SK-N-SH (cell line): ENCODE measurements at places on chromosomes 2 and 18.

GRCh38 chr2:232292395-232293154 is 86.0 kb upstream of the ALPP start:
- peak; percentile 25 for DNase-seq

- DNase-seq = no peak
These were observed 1195.9 kb upstream of the CHAC2 start for GRCh38 chr2:52571380-52572347.

DNA sequence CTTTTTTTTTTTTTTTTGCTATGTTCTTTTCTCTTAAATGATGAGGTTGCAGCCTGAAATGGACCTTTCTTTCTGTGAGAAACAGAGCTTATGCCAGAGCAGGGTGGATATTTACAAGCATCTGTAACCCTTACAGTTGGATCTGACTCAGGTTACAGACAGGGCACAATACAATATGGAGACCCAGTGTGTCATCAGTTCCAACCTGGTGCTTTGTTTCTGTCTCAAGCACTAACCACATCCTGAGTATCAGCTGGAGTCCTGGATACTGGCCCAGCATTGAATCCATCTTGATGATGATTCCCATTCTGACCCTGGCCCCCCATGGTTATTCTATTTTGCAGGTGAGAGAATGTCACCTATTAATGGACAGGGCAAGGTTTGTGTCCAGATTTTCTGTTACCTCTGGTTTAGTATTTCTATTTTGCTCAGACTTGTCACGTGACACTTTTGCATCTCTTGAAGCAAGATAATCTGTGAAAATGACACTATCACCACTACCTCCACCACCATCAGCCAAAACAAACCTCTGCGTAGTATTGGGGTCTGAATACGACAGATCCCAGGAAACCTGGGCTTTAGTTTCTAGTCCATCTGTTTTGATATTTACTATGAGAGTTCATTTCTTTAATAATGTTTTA is 174.0 kb downstream of the CCDC85A start:
- DNase-seq = no peak

DNA sequence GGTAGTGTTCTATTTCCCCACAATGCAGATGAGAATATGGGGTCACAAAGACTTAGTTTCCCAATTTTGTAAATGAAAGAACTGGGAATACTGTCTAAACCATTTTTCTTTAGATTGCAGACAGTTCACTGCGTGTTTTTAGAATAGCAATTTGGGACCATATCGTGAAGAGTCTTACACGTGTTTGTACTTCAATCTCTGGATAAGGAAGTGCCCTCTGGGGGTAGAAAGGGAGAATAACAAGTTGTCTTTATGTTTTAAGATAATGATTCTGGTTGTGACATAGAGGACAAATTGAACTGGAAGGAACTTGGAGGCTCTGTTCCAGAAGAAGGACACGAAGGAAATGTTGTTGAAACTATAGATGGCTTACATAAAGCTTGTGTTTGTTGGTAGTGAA is 457.7 kb downstream of the CBLN2 start:
- DNase-seq = no peak

DNA sequence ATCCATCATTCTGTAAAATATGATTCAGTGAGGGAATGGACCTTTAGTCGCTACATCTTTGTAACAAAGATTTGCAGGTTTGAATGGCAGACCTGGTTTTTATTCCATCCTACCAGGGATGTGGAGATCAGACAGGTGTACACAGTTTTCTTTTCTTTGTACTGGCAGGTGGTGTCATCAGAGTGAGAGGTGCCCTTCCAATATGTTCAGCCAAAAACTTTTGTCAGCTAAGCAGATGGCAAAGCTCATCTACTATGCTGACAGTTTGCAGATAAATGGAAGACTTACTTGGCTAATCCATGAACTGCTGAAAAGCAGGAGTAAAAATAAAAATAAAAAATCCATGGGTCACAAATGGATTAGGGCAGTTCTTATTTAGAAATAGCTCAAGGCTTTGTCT is 185.5 kb upstream of the DOK6 start:
- DNase-seq = no peak

DNA sequence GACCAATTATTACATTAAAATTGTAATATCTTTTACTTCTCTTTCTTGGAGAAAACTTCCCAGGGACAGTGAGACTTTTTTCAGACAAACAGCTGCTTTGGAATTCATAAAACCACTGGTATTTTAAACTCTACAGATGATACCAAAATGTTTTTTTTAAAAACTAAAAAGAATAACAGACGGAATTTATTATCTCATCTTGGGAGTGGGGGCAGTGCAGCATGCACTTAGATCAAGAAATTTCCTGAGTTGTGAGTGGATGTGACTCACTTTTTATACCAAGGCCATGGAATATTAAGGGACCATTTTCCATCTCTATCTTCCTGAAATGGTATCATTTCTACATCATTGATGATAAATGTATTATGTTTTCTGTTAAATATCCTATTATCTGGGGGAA is 422.8 kb upstream of the HNRNPA3 start:
- DNase-seq = no peak

- DNase-seq = no peak
These were observed 1395.6 kb downstream of the SUCLG1 start for GRCh38 chr2:83063511-83063910.

- DNase-seq = no peak
These were observed 298.3 kb downstream of the ICOS start for GRCh38 chr2:204234879-204235278.

DNA sequence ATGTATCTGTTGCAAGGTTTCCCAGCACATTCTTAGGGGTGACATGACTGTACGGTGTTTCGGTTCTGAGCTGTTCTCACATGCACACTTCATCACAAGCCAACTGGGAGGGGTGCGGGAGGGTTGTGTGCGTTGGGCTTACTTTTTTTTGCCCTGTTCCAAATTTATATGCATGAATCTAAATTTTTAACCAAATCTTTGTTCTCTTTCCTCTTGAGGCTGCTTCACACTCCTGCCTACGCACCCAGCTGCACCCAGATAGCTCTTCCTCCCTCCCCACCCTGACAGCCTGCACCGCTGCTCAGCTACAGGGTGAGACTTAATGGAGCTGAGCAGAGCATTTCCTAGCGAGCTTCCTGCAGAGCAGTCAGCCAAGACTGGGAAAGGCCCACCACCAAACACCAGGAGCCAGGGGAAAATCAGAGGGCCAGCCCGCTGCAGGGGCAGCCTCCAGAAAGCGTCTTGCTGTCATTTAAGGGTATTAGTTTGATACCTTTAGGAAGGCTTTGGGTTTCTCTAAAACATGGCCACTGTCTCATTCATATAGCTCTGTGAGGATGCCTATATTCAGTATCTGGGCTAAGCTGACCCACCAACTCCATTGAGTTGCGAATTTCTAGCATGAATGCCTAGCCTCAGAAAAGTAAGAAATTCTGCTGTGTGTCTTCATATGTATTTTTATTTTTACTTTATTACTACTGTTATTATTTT is 84.5 kb downstream of the POU3F3 start:
- DNase-seq = no peak

DNA sequence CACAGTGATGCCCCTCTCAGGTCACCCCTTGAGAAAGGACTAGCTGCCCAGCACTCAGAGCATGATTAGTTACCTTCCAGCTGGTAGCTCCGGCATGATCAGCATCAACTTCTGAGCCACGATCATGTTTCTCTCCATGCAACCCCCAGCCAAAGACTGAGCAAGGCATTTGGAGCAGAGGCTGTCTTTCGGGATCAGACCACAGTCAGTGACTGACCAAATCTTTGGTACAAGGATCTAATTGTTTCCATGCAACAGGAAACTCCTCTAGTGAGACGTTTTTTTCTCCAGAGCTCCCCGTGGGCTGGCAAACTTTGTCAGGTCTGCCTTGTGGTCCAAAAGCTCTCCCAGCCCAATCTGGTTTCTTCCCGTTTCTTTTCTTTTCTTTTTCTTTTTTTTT is 244.3 kb downstream of the METTL4 start:
- no peak for DNase-seq

- no peak for DNase-seq
These were observed 5.0 kb downstream of the CNDP1 start for GRCh38 chr18:74539289-74539688.

DNA sequence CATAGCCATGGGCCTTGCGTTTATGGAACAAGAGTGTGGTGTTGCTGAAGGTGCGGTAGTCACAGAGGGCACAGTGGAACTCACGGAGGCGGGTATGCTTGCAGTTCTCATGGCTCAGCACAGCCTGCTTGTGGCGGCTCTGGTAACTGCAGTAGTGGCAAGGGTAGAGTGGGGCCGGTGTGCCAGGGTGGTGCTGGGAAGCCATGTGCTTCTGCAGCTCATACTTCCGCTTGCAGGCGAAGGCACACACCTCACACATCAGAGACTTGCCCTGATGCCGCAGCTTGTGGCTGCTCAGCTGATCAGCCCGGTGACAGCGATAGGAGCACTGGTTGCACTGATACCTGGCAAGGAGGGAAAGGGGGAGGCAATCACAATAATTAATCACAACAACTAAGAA is 14.7 kb downstream of the ZNF142 start:
- DNase-seq = no peak

- DNase-seq = no peak
These were observed 46.3 kb downstream of the TCF7L1 start for GRCh38 chr2:85179541-85179940.

DNA sequence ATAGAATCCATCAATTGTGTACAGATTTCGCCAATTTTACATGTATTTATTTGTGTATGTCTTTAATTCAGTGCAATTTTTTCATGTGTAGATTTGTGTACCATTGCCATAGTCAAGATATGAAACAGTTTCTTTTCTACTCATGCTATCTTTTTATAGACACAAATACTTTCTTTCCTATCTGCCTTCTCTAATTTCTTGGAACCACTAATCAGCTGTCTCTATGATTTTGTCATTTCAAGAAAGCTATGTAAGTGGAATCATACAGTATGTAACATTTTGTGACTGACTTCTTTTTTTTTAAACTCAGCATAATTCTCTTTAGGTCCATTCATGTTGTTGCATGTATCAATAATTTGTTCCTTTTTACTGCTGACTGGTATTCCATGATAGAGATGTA is 33.3 kb downstream of the KIAA1328 start:
- no peak for DNase-seq

DNA sequence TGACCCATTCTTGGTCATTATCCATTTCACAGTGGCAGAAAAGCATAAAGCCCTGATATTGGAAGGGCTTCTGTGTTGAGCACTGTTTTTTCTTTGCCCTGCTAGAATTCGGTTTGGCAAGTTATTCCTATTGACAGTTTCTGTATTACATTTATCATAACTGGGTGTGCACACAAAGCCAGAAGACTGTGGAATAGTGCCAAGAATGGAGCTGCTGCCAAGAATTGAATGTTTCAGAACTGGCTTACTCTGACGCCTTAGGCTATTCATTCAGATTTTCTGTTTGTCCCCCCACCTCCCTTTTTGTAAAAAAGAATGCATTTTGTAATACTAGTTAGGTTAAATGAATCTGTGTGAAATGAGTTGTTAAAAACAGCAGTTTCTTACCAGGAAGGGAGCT is 12.7 kb downstream of the KDM3A start:
- DNase-seq = no peak

- no peak for DNase-seq
These were observed 34.5 kb upstream of the CCDC93 start for GRCh38 chr2:118048401-118048800.

- peak; percentile 38 for DNase-seq
These were observed 209.4 kb upstream of the CXCR4 start for GRCh38 chr2:136327162-136327852.

DNA sequence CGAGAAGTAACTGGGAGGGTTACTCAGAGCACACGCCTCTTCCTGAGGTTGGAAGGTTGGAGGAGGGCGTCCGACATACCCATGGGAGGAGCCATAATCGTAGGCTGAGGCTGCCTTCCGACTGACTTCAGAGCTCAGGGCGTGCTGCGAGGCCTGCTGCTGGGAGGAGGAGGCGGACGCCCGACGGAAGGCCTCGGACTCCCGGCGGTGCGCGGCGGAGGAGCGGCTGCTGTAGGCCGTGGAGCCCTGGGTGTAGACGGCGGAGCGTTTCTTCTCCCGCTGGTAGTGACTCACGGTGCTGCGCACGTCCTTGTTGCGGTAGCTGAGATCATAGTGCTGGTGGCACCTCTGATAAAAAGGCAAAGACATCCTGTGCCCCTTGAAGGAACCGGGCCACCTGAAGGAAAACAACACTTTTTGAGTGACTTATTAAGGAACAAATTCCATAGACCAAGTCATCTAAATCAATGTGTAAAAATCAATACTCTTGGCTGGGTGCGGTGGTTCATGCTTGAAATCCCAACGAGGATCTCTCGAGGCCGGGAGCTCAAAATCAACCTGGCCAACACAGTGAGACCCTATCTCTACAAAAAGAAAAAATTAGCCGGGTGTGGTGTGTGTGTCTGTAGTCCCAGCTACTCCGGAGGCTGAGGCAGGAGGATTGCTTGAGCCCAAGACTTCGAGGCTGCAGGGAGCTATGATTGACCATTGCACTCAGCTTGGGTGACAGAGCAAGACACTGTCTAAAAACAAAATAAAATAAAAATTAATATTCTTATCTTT is 4.7 kb downstream of the MYOM1 start:
- DNase-seq = no peak

- no peak for DNase-seq
These were observed 160.3 kb upstream of the FSIP2 start for GRCh38 chr2:185578322-185578721.

DNA sequence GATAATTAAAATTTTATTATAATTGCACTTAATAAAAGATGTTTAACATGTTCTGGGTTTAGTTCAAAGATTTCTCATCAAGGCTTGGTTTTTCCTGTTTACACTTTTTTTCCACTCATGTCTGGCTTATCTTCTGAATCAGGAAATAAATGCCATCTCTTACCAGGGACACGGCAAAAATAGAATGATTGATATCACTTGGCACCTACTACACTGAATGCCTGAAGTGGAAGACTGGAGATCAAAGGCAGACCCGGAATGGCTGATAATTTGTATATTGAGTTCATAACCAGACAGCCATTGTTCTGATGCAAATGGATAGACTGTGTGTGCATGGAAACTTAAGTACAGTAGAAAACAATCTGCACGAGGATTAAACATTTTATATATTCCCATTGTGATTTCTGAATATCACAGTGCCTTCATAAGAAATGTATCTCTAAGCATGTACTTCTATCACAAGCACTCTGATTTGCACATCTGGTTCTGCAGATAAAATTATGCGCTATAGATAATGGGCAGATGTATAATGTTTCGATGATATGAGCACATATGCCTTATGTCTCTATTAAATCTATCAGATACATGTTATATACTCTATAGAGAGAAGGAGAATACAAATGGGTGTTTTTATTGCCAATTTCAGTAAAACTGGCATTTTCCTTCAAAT is 304.8 kb downstream of the RND3 start:
- peak; percentile 67 for DNase-seq
